ENCODE measurements at places on chromosomes 3 and 15.
A peak's percentile ranks its signal among the peaks of the same experiment; 100 is the strongest.

DNA sequence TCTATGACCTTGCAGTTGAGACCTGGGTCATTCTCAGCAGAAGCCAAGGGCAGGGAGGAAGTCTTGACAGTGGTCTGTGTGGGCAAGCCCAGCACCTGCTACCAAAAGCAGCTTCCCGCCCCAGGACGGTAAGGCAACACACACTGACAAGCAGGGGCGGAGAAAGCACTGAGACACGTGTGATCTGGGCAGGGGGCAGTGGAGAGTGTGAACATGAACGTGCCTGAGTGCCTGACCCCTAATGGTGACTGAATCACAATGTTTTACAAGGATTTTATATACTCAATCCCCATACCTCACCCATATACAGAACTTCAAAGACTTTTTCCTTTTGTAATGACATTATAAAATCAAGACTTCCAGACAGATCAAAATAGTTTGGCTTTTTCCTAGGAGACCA is 35.2 kb downstream of the ANP32A start:
- no peak for DNase-seq

GRCh38 chr3:151541178-151541577 is 80.3 kb upstream of the IGSF10 start:
- no peak for DNase-seq

DNA sequence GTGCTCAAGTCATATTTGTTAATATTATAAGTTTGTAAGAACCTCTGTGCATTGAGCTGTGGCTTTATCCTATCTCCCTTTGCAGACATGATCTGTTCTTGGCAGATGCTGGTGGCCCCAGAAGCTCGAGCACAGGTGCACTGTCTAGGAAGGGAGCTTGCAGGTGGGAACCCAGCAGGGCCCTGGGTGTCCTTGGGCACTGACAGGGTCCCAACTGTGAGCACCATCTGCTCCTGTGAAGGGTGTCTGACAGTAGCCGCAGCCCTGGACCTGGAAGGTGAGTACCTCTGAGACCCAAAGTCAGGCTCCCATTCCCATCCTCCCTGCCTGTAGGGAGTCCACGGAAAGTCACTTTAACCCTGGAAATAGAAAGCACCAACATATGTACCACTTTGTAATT is 2.4 kb upstream of the REC114 start:
- DNase-seq = no peak

- DNase-seq = no peak
Measured at GRCh38 chr15:62419192-62419591, 254.1 kb upstream of the C2CD4B start.

DNA sequence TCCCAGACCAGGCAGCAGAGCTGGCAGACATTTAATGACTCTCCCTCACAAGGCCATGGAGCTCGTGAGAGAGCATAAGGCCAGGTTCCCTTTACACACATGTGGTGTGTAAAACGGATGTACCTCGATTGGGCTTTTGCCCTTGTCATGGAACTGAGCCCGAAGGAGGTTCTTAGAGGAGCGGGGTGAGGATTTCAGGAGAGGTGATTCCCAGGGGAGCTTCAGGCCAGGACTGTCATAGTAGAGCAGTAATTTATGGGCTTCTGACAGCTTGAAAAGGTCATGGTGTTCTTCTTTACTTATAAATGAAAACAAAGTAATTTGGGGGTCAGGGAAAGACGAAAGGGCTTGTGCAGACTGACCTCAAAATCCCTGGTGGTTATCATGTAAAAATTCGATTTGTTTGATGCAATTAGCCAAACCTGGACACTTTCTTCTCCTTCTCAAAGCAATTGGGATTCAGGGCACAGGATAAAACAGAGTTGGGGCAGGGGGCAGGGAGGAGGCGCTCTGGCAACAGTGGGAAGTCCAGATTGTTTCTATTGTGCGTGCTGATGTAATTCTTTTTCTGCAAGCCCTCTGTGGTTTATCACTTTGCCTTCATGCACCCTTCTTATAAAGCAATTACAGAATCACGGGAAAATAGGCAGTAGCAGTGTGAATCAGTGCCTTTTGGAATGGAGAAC is 51.0 kb downstream of the CACNA1D start:
- no peak for DNase-seq

DNA sequence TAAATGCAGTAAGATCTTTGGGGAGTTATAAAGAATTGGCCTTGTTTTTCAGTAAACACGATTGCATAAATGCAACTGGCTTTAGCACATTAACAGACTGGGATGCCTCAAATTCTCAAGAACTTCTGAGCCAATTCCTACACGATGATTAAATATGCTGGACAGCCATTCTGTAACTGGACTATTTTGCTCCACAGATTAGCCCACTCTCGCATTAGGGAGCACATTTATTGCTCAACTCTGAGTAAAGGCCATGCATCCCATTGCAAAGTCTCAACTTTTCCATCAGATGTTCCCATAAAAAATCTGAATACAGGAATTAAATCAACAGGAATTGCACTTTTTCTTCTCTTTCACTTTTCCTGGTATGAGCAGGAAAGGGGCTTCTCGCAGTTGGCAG is 66.7 kb upstream of the PRICKLE2 start:
- no peak for DNase-seq

GRCh38 chr3:126522363-126522788 is 1.6 kb upstream of the CHST13 start:
- DNase-seq = peak; percentile 25

DNA sequence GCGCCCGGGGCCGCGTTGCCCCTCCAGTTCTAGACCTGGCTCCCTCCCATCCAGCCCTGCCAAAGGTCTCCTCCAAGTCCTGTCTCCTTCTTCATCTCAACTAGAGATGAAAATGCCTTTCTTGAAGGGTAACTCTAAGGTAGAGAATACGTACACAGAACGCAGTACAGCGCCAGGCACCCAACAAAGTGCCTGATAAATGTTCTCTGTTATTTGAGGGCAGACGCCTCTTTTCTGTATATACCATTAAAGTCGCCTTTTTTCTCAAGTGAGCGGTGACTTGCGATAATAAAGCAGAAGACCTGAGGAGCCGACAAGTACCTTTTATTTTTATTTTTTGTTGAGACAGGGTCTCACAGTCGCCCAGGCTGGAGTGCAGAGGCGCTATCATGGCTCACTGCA is 809 bp downstream of the CRTAP start:
- DNase-seq = no peak

DNA sequence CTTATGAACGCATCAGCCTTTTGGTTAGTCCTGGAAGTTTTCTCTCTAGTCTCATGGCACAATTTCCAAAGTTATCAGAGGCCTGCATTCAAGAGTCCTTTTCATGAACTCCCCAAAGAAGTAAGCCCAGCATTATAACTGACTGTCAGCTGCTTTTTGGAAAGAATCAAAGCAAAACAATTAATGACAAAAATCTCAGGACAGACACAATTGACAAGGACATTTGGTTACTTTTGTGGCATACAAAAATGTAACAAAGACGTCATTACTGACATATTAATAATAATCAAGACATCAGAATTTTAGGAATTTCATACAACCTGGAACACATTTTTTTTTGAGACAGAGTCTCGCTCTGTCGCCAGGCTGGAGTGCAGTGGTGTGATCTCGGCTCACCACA is 21.2 kb downstream of the KATNBL1 start:
- no peak for DNase-seq

DNA sequence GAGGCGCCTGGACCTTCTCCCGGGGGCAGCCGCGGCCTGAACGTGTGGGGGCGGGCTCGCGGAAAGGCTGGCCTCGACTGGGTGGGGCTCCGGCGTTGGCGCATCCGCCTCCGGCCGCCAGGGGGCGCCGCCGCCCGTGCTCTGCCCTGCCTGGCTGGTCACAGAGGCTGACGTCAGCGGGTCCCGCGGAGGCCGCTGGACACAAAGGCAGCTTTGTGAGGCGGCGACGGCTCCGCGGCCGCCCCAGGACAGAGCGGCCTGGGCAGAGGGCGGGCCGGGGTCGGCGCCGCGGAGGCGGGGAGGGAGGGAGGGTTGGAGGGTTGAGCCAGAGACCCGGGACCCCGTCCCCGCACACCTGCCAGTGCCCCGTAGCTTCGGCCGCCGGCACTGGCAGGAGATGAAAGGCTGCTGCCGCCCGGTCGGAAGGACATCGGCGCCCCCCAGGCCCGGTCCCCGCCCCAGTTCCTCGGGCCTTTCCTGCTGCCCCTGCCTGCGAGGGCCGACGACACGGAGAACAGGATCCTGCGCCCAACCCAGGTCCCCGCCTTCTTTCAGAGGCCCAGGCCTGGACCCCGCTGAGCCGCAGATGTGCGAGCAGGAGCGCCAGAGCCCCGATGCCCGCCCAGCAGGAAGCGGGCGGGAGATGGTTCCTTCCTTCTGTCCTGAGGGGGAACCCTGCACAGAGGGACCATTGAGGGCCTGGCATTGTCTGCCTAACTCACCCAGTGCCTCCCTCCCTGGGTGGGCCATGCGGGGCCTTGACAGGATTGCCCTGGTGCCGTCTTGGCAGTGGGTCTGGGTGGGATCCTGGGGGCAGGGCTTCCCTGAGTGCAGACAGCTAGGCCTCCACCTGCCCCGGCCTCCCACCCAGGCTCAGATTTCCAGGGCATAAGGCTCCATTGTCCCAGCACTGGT is 8.7 kb upstream of the SEMA3B start:
- no peak for DNase-seq

GRCh38 chr3:123098426-123099330 is 31.9 kb downstream of the PDIA5 start:
- no peak for DNase-seq

DNA sequence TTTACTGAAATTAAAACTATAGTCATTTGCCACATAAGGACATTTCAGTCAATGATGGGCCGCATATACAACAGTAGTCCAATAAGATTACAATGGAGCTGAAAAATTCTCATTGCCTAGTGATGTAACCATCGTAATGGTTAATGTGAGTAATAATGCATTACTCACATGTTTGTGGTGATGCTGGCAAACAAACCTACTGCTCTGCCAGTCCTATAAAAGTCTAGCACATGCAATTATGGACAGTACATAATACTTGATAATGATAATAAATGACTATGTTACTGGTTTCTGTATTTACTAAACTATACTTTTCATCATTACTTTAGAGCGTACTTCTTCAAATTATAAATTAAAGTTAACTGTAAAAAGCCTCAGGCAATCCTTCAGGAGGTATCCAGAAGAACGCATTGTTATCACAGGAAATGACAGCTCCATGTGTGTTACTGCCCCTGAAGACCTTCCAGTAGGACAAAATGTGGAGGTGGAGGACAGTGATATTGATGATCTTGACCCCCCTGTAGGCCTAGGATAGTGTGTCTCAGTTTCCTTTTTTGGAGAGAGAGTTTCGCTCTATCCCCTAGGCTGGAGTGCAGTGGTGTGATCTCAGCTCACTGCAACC is 102.7 kb downstream of the ATP1B3 start:
- peak; percentile 90 for DNase-seq

- DNase-seq = no peak
Measured at GRCh38 chr3:142319912-142320311, 94.5 kb upstream of the GK5 start.

GRCh38 chr3:31848911-31849310 is 132.2 kb downstream of the OSBPL10 start:
- no peak for DNase-seq

GRCh38 chr3:194569252-194569651 is 64.0 kb downstream of the TMEM44 start:
- no peak for DNase-seq

- no peak for DNase-seq
Measured at GRCh38 chr15:70289191-70289955, 191.7 kb upstream of the TLE3 start.

GRCh38 chr3:186365202-186365974 is 3.4 kb upstream of the DGKG start:
- DNase-seq = no peak

GRCh38 chr3:108664266-108664665 is 74.7 kb downstream of the DZIP3 start:
- no peak for DNase-seq

DNA sequence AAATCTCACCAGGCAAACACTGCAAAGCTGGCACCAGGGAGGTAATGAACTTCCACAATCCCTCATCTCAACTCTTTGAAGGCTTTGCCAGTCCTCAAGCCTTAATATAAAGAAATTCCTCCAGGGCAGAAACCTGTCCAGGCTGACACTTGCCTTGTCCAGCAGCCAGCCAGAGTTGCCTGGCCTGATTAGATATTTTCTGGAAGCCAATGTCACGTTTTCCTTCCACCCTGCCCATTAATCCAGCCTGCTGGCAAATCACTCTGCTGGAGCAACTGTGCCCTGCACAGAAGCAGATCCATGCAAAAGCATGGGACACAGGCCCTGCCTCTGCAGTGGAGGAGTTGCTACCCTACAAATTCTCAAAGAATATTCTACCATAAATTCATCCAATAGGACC is 56.5 kb downstream of the HEG1 start:
- DNase-seq = no peak

DNA sequence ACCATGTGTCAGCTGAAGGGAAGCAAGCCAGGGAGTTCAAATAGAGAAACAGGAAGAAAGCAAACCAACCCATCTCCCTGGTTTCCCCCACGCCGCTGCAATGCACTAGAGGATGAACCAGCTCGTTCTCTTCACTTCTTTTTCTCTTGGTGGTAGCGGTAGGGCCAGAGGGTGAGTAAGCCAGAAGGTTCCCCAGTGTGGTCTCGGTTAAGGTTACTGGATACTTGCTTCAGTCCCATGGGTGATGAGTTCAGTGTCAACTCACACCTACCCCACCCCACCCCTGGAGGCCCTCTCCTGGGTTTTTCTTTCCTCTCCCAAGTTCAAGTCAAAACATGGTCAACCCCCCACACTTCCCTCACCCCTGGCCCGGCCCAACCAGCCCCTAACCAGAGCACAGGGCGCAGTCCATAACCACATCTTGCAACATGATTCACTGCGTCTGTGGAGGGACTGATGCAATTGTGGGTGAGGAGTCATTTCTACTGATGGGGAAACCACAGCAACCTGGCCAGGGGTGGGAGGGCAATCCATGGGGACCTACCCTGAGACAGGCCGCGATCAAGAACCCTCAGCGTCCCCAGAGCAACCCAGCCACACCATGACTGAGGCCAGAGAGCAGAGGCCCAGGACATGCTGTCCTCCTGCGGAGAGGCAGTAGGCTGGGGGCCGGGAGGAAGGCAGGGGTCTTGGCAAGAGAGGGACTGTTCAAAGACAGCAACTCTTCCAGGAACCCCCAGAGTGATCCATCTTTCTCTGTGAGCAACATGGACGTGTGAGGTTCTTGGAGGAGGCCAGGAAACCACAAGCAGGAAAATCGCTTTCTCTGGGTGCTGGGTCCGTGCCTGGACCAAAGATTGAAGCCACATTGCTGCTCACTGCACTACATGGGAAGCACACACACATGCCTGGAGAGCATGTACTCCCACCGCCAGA is 276.6 kb downstream of the UACA start:
- no peak for DNase-seq

DNA sequence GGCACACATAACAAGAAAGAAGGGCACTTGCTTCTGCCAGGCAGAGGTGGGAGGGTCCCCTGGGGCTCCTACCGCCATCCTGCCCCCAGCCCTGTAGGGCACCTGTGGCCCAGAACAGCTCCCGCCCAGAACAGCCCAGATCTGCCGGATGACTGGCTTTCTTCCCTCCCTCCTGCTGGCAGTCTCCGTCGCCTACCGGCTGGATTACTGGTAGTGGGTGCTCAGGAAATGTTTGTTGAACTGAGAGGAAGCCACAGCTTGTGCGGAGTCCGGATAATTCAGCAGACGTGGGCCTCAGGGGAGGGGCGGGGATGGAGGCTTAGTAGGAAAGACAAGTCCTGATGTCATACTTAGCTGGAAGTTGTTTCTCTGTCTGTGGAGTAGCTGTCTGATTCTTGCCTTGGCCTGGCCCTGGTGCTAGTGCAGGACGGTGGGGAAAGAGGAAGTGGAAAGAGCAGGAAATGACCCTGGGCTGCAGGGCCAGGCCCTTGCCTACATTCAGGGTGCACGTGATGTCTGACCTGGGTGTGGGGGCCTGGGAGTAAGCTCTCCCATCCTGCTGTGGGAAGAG is 6.7 kb downstream of the CCDC9B start:
- DNase-seq = no peak

Data from Panc1 (cell line).